ENCODE measurements at places on chromosomes 4 and X. TPM values are rescaled to one million over a fixed set of nuclear protein-coding genes. Genes with fewer than 3 reads are reported as not detected.

Gene ZCCHC18
- 0.24 TPM for polyA plus RNA-seq

Gene SPP1
- 5.4 TPM for polyA plus RNA-seq

Gene FUNDC2
- polyA plus RNA-seq: 106 TPM

DNA sequence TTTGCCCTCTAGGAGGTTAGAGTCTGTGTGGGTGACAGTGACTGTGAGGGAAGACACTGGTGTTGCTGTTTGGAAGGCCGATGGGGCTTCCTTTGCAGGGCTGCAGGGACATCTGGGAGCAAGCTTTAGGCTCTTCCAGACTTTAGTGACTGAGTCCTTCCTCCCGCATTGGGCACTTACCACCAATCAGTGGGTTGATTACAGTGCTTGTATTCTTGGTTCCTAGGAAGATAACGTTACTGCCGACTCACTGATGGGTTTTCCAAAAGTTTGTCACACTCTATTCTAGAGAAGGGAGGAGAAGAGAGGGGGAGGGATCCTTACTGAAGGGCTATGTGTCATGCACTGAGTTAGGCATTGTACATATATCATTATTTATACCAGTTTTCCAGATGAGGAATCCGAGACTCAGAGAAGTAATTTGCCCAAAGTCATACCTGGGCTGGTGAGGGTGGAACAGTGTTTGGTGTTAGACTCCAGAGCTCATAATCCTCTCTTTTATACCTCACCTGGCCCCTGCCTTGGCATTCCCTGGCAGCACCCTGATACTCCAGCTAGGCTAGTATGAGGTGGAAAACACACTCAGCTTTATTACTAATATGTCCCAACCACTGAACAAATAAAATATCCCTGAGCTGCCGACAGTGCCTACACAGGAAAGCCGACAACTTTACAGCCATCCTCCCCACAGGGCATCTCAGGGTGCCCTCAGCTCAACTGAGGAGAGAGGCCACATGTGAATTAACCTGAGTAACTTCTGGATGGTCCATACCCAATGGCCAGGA, 3.8 kb downstream of the CHST7 start:
- no peak for DNase-seq

DNA sequence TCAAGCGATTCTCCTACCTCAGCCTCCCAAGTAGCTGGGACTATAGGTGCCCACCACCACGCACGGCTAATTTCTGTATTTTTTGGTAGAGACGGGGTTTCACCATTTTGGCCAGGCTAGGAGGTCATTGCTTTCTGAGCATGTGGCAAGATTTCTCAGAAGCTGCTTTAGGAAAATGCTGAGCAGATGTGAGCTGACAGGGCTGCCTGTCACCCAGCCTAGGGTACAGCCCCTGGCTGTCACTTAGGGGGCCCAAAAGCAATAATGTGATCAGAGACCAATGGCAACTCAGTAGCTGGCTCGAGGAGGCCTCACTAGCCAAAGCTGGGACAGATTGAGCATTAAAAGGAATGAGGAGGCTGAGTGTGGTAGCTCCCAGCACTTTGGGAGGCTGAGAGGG, 64.8 kb downstream of the TNIP2 start:
- no peak for DNase-seq

DNA sequence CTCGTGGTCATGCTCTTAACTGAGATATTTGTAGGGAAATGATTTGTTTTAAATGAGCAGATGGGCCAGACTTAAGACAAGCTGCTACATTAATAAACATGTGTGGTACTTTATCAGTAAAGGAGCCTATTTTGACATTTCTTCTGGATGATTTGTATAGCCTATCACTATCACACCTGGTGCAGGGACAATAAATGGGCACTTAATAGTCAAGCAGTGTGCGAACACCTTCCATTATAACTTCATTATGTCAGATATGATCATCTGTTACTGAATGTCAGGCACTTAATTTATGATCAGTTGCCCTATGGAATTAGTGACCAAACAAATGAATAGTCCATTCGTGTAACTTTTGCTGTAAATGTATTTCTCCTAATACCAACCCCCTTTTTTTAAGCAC, 628.8 kb downstream of the ADGRL3 start:
- no peak for DNase-seq
